ENCODE measurements at places on chromosomes 5 and 9.
A peak's percentile ranks its signal among the peaks of the same experiment; 100 is the strongest.

DNA sequence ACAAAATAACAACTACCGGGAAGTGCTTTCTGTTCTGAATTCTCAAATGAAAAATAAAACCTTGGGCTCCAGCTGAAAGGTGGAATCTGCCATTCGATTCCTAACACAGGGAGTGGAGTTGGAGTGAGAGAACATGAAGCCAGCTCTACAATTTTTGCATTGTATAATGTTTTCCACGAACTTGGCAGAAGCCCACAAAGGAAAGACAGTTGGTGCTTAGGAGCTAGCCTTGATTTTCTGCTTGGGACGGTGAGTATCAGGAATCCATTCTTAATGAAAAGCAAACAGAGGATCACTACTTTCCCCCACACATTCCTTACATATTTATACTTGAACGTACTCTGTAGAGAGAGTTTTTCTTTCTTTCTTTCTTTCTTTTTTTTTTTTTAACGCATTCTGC is 74.2 kb upstream of the FBXL7 start:
- DNase-seq: peak; percentile 5

GRCh38 chr5:21225223-21226064 is 1237.4 kb upstream of the CDH18 start:
- no peak for DNase-seq

DNA sequence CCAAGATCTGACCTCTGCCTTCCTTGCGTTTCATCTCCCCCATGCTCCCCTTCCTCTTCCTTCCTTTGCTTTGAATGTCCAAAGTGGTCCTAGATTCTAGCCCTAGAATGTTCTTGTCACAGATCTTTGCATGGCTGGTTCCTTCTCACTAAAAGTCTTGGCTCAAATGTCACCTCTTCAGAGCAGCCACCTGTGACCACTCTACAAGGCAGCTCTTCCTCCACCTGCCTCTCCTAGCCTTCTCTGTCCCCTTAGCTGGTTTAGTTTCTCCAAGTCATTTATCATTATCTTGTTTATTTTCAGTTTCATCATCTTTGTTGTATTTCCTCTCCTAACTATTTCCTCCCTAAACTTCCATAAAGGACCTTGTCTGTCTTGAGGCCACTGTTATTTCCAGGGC is 7.1 kb upstream of the OCLN start:
- no peak for DNase-seq

GRCh38 chr5:74334762-74335384 is 305.7 kb downstream of the ENC1 start:
- DNase-seq: no peak

DNA sequence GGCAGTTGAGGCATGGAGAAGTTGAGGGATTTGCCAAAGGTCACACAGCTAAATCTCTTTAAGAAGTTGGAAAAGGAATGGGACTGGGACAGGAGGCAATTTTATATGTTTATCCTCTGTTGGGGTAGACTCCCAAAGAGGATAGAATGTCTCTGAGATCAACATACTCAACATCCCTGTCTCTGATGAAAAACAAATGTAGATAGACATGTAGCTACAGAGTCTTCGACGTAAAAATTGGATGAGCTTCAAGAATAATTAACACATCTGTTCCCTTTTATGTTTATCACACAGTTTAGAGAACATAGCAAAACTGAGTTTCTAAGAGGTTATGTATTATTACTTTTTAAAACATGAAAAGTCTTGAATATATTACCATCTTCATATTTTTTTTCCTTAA is 204.6 kb upstream of the CD180 start:
- DNase-seq: no peak

DNA sequence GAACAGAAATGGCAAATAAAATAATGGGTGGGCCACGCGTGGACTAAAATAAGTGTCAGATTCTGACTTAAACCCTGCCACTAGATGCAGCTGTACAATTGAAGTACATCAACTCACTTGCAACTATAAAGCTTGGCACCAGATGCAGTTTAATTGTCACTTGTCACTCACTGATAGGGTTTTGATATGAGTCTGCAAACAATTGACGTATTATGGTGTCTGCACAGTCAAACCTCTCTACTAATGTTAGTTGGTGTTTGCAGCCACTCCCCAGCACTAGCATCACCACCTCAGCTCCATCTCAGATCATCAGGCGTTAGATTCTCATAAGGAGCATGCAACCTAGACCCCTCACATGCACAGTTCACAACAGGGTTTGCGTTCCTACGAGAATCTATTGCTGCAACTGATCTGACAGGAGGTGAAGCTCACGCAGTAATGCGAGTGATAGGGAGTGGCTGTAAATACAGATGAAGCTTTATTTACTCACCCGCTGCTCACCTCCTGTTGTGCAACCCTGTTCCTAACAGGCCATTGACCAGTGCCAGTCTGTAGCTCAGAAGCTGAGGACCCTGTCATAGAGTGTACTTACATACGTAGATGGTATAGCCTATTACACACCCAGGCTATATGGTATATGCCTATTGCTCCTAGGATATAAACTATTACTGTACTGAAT is 72.1 kb upstream of the SEMA6A start:
- DNase-seq: no peak

DNA sequence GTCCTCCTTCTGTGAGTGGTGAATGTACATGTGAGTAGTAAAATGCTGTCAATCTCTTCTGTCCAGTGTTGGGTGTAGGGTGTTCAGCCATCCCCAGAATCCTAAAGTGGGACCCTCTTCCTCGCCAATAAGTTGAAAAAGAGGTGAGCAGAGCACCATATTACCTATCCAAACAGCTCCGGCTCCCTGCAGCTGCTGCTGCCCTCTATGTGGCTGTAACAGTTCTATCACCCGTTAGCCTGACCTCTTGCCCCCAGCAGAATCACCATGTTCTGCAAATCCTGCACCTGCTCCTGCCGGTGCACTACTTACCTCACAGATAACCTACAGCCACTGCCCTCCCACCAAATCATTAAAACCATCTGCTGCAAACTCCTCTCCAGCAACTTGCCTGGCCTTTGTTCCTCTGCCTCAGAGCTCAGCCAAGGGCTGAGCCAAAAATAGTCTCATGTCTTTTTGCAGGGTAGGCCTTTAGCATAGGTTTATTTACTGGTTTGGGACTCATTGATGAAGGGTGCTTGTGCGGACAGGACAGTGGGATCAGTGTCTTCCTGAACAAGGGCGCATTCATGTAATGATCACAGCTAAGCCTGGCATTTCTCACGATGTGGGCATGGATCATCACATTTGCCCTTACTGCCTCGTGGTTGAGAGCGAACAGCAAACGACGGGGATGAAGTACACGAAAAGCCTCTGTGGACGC is 49.6 kb upstream of the CCL21 start:
- no peak for DNase-seq

- DNase-seq: no peak
Observed at GRCh38 chr5:39742916-39743315, 318.1 kb upstream of the DAB2 start.

- peak; percentile 82 for DNase-seq
Observed at GRCh38 chr5:68242743-68243142, 27.2 kb downstream of the PIK3R1 start.

GRCh38 chr5:178382754-178383164 is 150.2 kb upstream of the PHYKPL start:
- DNase-seq: no peak

DNA sequence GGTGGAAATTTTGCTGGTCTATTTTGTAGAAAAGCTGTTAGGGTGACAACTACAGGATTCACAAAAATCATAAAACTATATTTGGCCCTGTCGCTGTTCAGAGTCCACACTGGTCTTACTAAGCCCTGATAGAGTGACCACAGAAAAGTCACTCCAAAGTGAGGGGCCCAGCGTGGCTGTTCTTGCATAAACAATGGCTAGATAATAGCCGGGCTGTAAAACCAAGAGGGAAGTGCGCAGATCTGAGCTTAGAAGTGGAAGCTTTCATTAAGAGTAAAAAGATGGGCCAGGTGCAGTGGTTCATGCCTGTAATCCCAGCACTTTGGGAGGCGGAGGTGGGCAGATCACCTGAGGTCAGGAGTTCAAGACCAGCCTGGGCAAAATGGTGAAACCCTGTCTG is 15.5 kb upstream of the CTSL start:
- DNase-seq: no peak

DNA sequence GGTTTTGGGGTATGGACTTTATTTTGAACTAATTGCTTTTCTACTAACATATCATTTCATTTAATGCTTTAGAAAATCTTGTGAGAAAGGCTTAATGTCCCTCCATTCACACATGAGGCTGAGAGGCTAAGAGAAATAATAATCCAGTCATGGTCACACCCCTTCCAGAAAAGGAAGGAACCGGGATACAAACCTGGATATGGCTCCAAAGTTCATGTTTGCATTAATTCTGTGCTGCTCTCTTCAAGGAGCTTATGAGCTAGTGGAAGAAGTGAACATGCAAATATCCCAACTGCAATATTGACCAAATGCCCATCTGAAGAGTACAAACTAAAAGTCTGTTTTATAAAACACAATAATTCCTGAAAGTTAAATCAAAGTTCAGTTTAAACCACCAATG is 732.1 kb upstream of the RIOK2 start:
- no peak for DNase-seq

DNA sequence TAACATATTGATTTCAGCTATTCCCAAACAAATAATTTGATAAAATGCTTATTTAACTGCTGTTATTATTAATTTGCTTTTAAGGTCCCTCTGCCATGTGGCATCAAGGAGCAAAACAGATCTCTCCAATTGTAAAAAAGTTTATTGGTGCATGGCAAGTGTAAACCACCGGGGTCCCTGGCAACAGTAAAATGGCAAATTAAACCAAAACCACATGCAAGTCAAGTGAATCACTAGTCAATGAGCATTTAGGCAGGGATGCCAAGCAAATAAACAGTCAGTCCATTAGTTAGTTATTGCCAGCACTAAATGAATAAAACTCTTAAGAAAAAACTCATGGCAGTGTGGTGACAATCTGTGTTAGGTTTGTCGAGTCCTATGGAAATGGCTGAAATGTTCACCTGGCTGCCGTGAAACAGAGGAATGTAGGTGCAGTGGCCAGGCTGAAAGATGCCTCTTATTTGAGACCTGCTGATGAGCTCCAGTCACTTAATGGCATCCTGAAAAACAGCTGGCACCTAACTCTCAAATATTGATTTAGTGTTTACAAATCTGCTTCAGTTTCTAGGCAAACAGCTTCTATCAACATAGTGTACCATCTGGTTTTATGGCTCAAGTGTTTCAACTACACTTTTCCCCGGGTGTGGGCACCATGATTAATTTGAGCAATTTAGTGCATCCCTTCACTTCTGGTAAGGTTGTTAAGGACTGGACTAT is 296.5 kb upstream of the ITGA1 start:
- DNase-seq: no peak
